Left ventricle myocardium superior (tissue), 1 donor: ENCODE measurements at places on chromosomes 16 and 17.

GRCh38 chr16:68660359-68660795, 15.3 kb downstream of the CDH3 start:
- DNase-seq: no peak

DNA sequence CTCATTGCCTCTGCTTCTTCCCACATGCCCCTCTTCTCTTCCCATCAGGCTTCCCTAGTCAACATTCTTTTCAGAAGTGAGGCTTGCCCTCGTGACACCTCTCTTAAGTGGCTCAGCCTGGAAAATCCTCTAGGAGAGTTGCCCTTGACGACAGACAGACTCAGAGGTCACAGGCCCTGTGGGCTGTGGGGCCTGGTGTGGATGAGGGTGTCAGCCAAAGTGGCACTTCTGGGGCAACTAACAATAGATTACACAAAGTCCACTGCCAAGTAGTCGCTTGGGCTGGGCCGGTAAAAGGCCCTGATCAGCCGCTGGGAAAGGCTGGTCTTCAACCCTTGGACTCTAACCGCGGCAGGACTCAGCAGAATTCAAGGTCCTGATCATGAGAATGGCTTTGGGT, 33.7 kb upstream of the METTL16 start:
- peak; percentile 65 for DNase-seq

DNA sequence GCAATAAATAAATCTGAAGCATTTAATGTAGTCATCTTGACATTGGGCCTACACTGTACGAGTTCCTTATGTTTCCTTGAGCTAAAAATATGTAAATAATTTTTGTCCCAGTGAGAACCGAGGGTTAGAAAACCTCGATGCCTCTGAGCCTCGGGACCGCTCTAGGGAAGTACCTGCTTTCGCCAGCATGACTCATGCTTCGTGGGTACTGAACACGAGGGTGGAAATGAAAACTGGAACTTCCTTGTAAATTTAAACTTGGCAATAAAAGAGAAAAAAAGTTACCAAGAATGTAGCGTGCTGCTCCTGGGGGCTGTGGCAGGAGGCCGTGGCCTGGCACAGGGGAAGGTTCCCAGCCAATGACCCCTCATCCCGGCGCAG, 74.1 kb downstream of the SOCS1 start:
- DNase-seq: no peak

DNA sequence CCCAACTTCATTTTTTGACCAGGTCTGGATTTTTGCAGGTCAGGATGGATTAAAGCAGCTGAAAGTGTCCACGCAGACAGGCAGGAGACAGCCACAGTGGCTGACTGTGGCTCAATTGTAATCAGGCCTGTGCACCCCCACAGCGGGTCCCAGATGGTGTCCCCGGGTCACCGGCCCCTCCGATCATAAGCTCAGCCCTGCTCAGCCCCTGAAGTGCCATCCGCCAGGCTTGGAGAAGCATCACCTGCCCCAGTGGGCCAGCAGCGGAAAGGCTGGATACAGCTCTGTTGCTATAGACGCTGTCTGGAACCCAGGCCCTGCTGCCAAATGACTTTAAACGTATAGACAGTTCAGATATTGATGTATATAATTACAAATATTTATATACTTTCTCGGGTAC, 60.6 kb downstream of the RPH3AL start:
- no peak for DNase-seq

- DNase-seq: no peak
Observed at GRCh38 chr17:17413215-17413792, 63.5 kb upstream of the MED9 start.

DNA sequence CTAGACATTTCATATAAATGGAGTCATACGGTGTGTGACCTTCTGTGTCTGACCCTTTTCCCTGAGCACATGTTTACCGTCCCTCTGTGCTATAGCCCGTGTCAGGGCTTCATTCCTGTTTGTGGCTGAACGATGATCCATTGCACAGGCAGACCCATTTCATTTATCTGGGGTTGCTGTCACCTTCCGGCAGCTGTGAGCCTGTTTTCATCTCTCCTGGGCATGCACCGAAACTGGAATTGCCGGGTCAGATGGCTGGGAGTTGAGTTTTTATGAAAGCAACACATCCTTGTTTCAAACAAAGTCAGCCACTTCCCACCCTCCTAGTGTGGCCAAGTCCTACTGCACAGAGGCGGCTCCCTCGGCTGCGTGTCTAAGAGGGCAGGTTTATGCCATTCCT, 25.5 kb downstream of the BAIAP2 start:
- DNase-seq: no peak

DNA sequence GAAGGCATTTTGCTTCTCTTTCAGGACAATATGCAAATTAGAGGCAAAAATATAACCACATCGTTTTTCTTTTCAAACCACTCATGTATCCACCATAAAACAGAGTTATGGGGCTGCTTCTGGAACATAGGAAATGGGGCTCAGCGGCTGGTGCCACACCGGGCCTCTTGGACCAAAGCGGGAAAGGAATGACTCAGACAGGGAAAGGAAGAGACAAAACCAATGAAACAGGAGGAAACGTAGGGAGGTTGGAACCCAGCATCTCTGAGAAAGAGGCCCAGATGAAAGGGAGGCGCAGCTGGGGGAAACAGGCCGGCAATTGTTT, 28.5 kb downstream of the CUEDC1 start:
- DNase-seq: no peak

DNA sequence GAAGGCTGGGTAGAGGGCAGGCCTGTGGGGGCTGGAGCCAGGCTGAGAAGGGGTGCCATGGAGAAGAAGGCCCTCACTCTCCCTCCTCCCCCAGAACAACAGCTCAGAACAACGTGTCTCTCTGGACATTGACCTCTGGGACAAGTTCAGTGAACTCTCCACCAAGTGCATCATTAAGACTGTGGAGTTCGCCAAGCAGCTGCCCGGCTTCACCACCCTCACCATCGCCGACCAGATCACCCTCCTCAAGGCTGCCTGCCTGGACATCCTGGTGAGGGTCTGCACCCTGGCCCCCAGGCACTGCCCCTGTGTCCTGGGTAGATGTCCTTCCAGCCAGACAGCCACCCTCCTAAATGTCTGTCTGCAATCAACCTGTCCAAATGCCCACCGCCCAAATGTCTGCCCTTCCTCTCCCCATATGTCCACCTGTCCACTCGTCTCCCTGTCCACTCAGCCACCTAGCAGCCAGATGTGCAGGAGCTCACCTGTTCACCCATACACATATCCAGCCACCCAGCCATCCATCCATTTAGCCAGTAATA, 12.2 kb downstream of the GJD3 start:
- DNase-seq: peak; percentile 25

DNA sequence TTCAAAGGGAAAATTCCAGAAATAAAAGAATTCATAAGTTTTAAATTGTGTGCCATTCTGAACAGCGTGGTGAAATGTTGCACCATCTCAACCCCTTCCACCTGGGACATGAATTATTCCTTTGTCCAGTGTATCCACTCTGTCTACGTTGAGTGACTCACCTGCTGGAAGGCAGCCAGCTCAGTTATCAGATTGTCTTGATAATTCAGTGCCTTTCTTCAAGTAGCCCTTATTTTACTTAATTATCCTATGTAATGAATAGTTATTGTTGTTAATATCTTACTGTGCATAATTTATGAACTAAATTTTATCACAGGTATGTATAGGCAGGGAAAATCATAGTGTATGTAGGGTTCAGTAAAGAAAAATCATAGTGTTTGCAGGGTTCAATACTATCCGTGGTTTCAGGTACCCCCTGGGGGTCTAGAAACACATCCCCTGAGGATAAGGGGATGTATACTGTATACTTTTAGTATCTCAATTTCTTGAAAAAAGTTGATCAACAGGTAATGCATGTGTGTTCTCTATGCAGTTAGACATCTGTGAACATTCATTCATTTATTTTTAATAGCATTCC, 7.7 kb upstream of the PCTP start:
- DNase-seq: no peak

- peak; percentile 39 for DNase-seq
Observed at GRCh38 chr16:50741225-50741780, 583 bp upstream of the CYLD start.

- no peak for DNase-seq
Observed at GRCh38 chr17:48494335-48494734, 36.5 kb downstream of the HOXB1 start.

DNA sequence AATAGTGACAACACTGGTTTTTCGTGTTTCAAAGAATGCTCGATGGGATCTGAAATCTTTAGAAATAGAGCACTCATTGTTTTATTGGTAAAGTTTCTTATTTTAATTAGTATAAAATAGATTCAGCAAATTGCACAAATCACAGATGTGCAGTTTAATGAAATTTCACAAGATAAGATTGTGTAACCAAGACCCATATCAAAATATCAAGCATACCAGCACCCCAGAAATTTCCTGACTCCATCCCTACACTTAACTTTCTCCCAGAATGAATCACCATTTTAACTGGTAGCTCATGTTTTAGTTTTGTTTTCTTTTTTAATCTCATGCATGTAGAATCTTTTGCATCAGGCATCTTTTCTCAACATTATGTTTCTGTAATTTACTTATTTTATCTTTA, 185.9 kb downstream of the KCNJ2 start:
- no peak for DNase-seq

DNA sequence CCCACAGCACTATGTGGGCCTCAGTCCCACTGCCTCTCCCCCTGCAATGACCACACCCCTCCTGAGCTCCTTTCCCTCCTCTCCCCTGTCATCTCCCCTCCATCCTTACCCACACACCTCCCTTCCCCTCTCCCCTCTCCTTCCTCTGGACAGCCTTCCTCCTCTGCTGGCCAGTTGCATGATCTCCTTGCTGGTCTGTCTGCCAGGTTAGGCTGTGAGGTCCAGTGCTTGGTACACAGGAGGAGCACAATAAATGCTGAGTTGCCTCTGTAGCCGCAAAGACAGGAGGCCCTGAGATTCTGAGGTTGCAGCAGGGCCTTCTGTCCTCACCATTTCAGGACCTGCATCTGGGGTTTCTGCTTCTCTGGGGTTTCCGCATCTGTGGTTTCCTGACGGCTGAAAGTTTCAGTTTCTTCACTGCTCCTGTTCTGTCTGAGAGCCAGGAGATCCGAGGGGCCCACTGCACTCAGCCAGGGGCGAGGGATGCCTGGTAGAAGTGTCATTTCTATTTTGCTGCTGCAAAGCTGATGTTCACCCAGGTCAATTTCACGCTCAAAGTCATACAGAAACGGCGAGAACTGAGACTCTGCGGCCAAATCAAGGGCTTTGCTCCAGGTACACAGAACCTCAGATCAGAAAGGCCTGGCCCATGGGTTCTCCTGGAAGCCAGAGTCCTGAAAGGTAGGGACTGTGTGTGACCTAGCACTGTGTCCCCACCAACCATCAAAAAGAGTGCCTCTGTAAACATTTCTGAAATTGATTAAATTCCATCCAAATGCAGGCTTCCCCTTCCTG, 4.6 kb upstream of the SLC12A3 start:
- no peak for DNase-seq

- peak; percentile 58 for DNase-seq
Observed at GRCh38 chr16:88591577-88592021, 21.4 kb downstream of the ZC3H18 start.

DNA sequence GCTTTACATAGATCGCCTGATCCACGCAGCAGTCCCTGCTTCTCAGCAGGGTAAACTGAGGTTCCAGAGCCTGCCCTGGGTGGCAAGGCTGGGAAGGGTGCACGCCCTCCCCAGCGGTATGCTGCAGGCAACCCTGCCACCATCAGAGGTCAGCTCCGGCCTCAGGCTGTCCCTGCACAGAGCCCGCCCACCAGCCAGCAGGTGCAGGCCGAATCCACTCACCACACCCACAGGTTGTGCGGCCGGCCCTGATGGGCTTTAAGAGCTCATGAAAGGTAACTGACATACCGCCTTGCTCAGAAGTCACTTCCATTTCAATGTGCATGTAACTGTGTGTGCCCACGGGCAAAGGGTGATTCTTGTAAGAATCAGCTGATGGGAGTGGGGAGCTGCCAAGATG, 7.1 kb downstream of the RBFOX3 start:
- no peak for DNase-seq

DNA sequence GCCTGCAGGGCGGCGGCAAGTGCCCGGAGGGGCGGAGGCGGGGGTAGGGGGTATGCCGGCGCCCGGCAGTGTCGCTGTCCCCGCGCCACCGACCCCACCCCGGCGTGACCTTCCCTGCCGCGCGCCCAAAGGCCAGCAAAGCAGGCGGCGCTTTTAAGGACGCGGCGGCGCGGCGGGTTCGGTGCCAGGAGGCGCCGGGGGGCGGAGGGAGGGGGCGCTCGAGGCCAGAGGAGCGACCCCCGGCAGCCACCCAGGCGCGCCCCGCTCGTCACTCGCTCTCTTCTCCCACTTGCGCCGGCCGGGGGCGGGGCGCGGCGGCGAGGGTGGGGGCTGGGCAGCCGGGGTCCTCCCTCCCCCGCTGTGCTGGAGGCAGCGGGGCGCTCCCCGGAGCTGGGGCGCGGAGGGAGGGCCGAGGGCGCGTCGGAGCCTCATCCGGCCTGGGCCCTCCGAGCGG, 8.6 kb upstream of the BAHCC1 start:
- DNase-seq: peak; percentile 77

DNA sequence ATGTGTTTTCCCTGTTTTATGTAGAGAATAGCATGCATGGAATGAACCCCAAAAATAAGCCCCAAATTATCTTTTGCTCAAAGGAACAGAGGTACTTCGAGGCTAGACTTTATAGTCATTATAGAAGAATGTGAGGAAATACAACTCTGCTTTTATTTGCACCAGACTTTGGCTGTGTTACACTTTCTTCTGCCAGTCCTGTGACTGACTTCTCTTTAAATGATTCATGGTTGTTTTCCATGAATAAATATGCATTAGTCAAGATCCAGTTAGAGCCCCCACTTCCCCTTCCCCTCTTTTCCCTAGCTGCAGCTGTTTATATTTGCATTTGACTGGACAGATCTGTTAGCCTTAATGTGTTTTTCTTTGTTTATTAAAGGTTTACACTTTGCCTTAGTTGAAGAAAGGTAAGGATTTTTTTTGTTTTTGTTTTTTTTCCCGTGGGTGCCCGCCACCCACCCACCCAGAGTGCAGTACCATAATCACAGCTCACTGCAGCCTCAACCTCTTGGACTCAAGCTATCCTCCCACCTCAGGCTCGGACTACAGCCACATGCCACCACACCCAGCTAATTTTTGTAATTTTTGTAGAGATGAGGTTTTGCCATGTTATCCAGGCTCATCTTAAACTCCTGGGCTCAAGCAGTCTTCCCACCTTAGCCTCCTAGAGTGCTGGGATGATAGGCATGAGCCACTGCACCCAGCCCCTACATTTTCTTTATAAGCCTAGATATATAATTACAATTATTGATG, 152.6 kb downstream of the CYB561 start:
- DNase-seq: no peak

DNA sequence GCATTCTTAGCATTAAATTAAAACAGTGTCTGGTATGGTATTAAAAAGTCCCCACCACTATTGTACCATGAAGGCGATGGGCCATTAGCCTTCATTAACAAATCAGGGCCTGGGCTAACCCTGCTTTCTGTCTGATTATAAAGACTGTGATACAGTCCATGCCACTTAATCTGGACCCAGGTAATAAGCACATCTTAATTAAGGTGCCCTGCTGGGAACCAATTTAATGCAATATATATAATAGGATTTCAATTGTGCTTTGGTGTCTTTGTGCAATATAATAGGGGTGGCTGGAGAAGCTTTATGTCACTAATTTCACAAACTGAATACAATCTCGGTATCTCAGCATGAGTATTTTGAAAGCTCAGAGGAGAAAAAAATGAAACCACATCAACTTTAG, 64.4 kb upstream of the CDH8 start:
- DNase-seq: no peak
